ENCODE measurements at places on chromosomes 11 and 22.

DNA sequence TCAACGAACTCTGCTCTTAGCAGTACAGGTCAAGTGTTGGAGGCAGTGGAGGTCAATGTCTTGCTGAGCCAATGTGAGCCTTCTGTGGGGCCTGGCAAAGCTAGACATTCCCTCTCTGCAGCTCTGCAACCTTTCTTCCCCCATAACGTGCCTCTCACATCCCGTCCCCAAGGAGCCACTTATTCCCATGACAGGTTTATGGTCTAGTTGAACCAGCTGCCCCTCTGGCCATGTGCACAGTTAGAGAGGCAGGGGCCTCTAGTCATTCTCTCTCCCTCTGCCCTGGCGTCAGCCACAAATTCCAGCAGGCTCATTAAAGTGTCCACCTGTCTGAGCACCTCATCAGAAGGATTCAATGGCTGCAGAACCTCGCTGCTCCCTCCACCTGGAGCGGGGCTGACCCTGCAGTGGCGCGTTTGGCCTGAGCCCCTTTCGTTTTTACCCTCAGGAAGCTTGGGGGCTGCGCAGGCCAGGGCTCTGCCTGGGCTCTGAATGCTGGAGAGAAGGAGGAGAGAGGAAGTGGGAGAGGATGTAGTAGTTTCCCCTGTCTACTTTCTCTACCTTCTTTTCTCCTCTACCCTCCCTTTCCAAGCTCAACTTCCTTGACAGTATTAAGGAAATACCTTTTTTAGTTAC lies 302.1 kb upstream of the B3GAT1 start:
- no peak for DNase-seq

DNA sequence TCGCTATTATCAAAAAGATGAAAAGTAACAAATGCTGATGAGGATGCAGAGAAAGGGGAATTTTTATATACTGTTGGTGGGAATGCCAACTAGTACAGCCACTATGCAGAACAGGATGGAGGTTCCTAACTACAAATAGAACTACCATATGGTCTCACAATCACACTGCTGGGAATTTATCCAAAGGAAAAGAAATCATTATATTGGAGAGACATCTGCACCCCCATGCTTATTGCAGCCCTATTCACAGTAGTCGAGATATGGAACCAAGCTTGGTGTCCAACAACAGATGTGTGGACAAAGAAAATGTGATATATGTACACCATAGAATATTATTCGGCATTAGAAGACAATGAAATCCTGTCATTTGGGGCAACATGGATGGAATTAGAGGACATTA lies 19.6 kb upstream of the POU2AF2 start:
- DNase-seq: no peak

GRCh38 chr22:39491696-39492095 lies 10.4 kb upstream of the MIEF1 start:
- DNase-seq: no peak

DNA sequence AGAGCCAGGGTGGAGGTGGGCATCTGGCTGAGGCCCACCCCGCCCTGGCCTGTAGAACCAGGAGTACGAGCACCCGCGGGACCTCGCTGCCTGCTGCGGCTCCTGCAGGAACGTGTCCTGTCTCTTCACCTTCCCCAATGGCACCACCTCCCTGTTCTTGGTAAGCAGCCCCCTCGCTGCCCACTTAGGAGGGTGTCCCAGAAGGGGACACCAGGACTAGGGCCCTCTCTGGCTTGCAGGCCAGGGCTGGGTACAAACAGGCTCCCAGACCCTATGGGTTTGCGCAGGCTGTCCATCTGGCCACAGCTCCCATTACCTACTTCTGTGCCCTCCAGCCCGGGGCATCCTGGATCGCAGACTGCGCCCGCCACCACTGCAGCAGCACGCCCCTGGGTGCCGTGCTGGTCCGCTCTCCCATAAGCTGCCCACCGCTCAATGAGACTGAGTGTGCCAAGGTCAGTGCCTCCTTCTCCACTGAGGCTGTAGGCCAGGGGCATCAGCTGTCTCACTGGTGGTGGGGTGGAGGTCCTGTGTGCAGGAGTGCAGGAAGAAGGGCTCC lies 77.5 kb upstream of the MYOD1 start:
- no peak for DNase-seq

DNA sequence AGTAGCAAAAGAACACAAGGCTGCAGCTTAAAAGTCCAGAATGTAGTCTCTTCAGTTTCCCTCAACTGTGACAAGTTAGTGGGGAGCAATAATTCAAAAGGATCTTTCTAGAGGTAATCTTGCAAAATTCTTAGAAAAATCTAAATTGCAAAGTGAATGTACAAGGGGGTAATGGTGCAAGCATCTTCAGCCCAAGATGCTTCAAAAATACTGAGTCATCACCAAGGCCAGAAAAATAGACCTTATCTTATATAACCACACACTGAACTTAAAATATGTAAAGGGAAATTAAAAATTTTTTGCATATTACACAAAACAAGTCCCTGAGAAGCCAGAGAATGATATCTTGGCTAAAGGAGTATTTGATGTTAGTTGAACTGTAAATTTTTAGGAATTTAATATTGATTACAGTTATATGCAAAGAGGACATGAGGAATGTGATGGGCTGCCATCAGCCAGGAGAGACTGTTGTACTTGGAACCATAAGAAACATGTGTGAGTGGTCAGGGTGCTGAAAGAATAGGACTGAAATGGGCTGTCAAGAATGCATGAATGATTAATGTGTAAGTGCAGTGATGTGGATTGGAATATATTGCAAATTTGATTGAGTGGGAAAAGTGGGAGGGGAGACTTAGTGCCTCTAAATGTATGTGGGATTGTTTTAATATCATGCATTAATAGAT lies 85.7 kb upstream of the LIN7C start:
- no peak for DNase-seq

DNA sequence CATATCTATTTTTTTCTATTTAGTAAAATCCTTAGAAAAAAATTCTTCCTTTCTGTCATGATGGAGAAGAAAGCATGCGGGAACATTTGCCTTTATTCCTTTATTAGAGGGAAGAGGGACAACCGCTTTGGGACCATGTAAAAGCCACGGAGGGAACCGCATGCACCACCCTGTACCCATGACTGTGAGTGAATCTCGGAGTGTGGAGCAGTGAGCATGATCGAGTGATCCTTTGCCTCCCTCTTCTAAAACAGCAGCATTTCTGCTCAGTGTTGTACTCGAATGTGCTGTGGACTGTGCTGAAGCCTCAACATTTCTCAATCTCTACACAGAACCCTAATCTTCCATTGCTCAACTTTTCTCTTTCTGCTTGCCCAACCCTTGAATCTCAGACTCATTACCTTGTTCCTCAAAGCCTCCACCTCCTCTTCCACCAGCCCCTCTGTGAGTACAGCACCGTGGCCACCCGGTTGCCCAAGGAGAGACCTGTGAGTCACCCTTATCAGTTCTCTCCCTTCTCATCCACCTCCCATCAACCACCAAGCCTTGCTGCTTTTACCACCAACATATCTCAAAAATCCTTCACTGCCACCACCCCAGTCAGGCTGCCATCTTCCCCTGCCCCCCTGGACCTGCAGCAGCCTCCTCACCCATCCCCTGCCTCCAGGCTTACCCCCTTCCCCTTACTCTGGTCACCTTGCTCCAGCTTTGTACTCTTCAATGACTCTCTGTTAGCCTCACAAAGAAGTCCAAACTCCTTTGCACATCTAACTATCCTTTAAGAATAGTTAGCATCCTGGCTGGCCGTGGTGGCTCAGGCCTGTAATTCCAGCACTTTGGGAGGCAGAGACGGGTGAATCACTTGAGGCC lies 103.1 kb downstream of the NAT10 start:
- DNase-seq: no peak

DNA sequence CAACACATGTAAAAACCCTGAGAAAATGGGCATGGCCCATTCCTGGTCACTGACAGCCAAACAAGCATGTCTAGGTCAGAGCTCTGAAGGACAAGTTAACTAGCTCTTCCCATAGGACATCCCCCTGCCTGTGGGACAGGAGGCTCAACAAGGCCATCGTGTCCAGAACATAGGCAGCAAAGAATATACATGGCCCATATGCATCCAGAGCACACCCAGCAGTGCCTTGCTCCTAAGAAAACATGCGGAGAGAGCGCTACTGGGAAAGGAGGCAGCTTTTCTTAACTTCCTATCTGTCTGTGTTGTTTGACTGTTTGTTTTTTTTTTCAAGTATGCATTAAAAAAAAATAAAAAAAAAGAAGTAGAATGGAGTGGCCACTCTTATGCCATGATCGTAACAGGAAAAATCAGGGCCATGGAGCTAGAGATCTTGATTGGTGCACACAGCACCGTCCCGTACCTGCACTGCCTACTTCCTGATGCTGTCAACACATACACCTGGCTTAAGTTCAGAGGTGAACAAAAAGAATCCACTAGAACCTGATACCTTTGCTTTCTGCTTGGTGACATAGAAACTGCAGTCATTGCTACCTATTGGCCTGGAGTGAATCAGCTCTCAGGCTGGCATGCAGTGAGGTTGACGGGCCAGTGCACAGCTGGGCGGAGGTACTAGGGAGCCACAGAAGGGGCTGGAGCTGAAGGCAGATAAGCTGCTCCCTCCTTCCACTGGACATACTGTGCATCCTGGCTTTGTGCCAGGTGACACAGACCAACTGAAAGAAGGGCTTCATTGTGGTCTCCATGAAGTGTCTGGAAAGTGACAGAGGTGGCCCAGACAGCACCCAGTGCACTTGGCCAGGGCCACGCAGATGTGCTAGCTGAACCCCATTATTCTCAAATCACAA lies 11.9 kb downstream of the UFD1 start:
- DNase-seq: no peak

GRCh38 chr11:34267013-34267412 lies 90.8 kb downstream of the ABTB2 start:
- no peak for DNase-seq

DNA sequence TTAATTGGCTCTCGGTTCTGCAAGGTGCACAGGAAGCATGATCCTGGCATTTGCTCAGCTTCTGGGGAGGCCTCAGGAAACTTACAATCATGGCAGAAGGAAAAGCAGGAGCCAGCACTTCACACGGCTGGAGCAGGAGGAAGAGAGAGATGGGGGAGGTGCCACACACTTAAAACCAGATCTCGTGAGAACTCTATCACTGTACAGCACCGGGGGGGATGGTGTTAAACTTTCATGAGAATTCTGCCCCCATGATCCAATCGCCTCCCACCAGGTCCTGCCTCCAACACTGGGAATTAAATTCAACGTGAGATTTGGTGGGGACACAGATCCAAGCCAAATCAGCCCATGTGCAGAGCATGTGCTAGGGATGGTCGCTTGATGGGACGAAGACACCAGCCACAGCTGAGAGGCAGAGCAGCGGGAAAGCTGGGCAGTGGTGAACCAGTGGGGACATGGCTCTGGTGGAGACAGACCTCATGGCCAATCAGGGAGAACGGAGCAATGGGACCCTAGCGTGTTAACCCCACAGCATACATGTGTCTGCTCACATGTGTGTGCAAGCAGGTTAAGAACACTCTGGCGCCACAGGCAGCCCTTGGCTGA lies 6.2 kb downstream of the TANGO2 start:
- no peak for DNase-seq

DNA sequence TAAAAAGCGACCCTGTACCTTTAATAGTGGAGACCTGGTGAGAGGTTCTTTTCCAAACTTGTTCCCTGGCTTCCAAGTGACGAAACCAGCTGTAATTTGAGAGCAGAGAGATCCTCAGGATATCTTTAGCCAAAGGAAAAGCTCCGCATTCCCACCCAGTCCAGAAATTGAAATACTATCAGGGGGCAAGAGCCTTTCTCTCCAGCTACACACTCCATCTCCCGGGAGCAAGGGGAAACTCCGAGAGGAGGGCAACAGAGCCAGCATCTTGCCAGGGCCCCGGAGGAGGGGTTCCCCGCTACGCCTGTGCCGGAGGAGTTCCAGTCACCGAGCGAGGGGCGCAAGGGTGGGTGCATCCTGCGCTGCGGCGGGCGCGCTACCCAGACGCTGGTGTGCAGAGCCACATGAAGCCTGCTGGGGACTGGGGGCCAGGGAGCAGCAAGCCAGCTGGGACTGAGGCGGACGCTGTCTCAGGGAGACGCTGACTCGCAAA lies at the start of gene FIBIN:
TSS of gene FIBIN (plus strand) at position 148 of the 493 bp plus-strand sequence. CDS start 415 bp downstream, outside the sequence.
- DNase-seq: peak; percentile 53

DNA sequence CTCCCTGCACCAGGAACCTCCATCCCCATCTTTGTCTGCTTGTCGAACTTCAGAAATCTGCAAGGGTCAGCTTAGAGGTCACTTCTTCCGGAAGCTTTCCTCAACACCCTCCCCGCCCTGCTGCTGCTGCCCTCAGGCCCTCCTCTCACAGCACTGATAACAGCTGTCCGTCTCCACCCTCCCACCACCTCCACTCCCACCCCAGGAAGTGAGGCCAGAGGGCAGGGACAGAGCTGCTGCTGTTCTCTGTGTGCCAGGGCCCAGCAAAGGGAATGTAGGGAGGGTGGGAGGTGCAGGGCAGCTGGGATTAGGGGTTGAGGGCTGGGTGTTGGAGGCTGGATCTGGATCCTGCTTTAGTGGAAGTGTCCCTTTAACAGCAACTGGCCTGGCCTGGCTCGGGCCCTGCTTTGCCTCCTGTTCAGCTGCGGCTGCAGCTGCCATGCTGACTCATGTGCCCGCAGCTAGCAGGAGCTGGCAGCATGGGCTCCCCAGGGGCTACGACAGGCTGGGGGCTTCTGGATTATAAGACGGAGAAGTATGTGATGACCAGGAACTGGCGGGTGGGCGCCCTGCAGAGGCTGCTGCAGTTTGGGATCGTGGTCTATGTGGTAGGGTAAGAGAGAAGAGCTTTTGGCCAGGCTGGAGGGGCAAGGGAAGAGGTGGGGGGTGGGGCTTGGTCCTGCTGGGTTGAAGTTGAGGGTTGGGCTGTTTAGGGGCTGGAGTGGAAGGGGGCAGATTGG lies at the start of gene P2RX6:
TSS of gene P2RX6 (plus strand) at position 440 of the 740 bp plus-strand sequence. CDS start at position 450, 10 bp downstream.
- peak; percentile 26 for DNase-seq

GRCh38 chr11:124586238-124586860 lies 16.6 kb downstream of the OR8A1 start:
- peak; percentile 50 for DNase-seq

- peak; percentile 79 for DNase-seq
Measured at GRCh38 chr11:10693509-10694081, at the start of gene IRAG1. IRAG1 (minus strand) TSS chr11:10693755; CDS start chr11:10693602, 153 bp downstream.

All from ovary (tissue), 10 donors.